GF-D8 (cell line): ENCODE measurements at places on chromosomes 12 and 14.

GRCh38 chr12:113359133-113359938 lies 949 bp downstream of the PLBD2 start:
- DNase-seq, result no peak

GRCh38 chr12:32170437-32170998 lies 63.9 kb downstream of the BICD1 start:
- no peak for DNase-seq

DNA sequence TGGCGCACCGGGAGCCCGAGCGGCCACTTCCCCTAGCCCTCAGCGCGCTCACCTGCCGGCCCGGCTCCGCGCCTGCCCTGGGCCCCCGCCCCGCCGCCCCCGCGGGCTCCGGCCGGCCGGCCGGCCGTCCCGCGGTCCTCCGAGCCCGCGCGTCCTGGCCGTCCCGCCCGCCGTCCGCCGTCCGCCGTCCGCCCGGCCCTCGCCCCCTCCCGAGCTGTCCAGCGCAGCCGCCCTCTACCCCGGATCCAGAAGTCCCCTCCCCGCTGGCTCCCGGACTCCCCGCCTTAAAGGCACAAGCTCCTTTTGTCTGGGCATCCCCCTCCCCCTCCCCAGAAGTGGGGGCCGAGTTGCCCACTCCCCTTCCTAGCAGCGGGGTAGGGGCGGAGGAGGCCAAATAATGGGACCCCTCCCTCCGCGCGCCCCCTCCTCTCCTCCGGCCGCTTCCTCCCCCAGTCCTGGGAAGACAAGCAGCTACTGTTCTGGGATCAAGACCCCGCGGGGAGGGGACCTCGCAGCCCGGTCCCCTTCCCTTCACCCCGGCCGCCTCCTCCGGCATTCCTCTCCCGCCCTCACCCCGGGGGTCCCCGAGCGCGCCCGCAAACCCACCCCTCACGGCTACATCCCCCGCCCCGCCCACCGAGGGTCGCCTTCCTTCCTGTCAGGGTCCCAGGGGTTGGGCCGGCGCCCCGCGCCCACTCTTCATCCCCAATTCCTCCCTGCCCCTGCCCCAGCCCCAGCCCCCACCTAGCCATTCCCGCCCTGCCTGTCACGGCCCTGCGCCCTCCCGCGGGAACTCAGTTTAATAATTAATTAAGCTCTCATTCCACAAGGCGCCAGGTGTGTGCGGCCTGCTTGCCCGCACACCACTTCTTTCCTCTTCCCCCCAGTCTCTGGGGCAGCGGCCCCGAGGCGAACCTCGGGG lies at the start of gene ADCY6:
ADCY6 (minus strand) TSS at position 236 of the 922 bp plus-strand sequence. CDS start 5,655 bp downstream, outside the sequence.
- DNase-seq, result no peak

DNA sequence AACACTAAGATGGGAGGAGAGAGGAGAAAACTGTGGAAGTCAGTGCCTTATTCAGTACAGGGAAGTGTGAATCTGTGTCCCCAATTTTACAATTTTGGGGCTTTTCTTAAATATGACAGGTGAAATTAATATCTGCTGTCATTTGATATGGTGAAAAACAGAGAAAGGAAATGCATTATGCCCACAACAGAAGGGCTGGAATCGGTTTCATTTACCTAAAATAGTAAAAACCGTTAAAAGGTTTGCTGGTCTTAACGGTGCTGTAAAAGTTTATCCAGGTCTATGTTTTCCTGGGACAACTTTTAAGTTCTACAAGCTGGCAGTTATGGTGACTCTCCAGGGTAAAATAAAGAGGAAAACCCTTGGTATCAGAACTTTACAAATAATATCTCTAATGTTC lies 310.8 kb downstream of the FUT8 start:
- no peak for DNase-seq

- DNase-seq, result peak; percentile 76
Measured at GRCh38 chr12:6961695-6962284, 8.7 kb downstream of the PHB2 start.

DNA sequence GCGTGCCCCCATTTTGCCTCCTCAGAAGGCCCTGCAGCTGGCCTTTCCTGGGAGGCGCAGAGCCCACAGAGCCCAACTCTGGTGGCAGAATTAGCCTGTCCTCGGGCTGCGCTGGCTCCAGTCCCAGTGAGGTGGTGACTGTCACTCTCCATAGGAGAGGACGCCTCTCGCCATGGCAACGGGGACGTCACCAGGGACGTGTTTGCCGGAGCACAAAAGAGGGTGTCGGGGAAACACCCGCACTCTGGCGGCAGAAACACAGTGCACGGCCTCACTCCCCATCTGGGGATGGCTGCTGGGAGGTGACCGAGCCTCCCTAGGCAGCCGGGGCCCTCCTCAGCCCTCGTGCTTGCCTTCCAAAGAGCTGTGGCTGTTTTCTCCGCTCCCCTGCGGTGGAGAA lies 50.2 kb upstream of the NCOR2 start:
- no peak for DNase-seq

- DNase-seq, result no peak
Measured at GRCh38 chr12:128269181-128269591, 2.2 kb downstream of the TMEM132C start.

DNA sequence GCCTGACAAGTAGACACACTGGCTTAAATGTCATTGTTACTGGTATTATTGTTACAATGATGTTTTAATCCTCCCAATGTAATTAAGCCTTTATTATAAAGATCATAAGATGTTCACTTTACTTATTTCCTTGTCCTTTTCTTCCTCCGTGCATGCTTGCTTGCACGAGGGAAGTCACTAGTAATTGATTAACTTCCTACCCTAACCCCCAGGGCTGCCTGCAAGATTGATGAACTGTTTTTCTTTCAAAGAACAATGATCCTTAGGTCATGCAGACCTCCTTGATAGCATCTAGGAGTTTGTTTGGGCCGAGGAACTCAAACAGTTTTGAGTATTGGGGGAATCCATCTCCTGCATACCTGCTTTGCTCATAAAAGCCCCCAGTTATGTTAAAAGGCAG lies 43.0 kb downstream of the GLRX5 start:
- no peak for DNase-seq

- DNase-seq, result no peak
Measured at GRCh38 chr12:16585781-16586180, 20.2 kb downstream of the LMO3 start.

DNA sequence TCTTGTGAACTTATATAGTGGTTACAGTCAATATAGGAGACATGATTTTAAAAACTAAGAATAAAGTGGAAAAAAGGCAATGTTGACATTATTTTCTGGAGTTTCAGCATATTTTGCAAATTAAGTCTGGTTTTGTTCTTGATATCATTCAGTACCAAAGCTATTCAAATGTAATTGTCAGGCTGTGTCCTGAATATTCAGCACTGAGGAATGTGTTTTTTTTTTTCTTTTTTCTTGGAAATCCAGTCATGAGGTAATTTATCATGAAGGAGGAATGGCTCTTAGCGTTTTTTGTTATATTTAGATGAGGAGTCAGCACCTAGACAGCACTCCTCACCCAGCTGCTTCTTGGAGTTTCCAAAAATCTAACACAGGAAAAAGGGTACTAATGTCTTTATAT lies 225.5 kb downstream of the CCDC91 start:
- no peak for DNase-seq
